A549 treated with Hydrocortisone at 1 μM for 4 hours (cell line): ENCODE measurements at places on chromosomes 1 and 21. TPM values are rescaled to one million over a fixed set of nuclear protein-coding genes. Genes with fewer than 3 reads are reported as not detected.

CDA gene
- total RNA-seq = 31.6 to 40.9 TPM (median 33.4 TPM) in 5 replicates

CACNA1S gene
- 0.02 TPM in 1 of 5 replicates, not detected in the others for total RNA-seq

THEM5 gene
- not detected in 5 replicates for total RNA-seq

GJC2 gene
- 0.29 to 0.51 TPM (median 0.39 TPM) in 5 replicates for total RNA-seq

FAM151A gene
- 0.15 to 0.29 TPM (median 0.24 TPM) in 5 replicates for total RNA-seq

TFF2 gene
- total RNA-seq = not detected in 5 replicates

SLFNL1 gene
- total RNA-seq = 0.02 to 0.06 TPM (median 0.05 TPM) in 3 of 5 replicates, not detected in the others

NBPF4 gene
- total RNA-seq = 0.13 to 0.21 TPM (median 0.15 TPM) in 5 replicates

FOXO6 gene
- 0.46 to 1.1 TPM (median 0.82 TPM) in 5 replicates for total RNA-seq

PHLDA3 gene
- 93.9 to 166 TPM (median 142 TPM) in 5 replicates for total RNA-seq

MAGI3 gene
- 3.2 to 4.2 TPM (median 4.0 TPM) in 5 replicates for total RNA-seq

MARCKSL1 gene
- total RNA-seq = 52.9 to 69.7 TPM (median 64.0 TPM) in 5 replicates

PAX7 gene
- 0.63 to 0.78 TPM (median 0.74 TPM) in 5 replicates for total RNA-seq

F11R gene
- 47.1 to 81.0 TPM (median 59.6 TPM) in 5 replicates for total RNA-seq

GFI1 gene
- 0.10 to 0.40 TPM (median 0.20 TPM) in 5 replicates for total RNA-seq

SH3D21 gene
- total RNA-seq = 2.1 to 3.4 TPM (median 2.7 TPM) in 5 replicates

OR2W3 gene
- not detected in 5 replicates for total RNA-seq

NBPF10 gene
- 0.86 to 1.3 TPM (median 1.1 TPM) in 5 replicates for total RNA-seq
